Fibroblast of skin of back (primary cell): ENCODE measurements at places on chromosomes 16 and 17.

GRCh38 chr17:40014375-40014980, 762 bp upstream of the CSF3 start:
- DNase-seq = no peak

GRCh38 chr17:72950242-72950931, 142.1 kb downstream of the SLC39A11 start:
- no peak for DNase-seq

GRCh38 chr17:1256699-1257098, 13.5 kb upstream of the BHLHA9 start:
- DNase-seq = no peak

DNA sequence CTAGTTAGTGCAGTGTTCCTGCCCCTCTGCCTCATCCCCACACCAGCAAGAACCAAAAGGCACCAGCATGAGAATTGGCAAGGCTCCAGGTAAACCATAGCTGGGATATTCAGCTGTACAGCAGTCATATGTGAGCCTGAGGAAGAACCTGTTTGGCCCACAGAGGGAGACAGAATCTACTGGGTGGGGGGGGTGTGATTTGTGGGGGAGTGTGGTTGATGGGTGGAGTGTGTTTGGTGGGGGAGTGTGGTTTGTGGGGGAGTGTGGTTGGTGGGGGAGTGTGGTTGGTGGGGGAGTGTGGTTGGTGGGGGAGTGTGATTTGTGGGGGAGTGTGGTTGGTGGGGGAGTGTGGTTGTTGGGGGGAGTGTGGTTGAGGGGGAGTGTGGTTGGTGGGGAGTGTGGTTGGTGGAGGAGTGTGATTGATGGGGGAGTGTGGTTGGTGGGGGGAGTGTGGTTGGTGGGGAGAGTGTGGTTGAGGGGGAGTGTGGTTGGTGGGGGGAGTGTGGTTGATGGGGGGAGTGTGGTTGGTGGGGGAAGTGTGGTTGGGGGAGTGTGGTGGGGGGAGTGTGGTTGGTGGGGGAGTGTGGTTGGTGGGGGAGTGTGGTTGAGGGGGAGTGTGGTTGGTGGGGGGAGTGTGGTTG, 19.5 kb downstream of the MINK1 start:
- DNase-seq = peak; percentile 73

DNA sequence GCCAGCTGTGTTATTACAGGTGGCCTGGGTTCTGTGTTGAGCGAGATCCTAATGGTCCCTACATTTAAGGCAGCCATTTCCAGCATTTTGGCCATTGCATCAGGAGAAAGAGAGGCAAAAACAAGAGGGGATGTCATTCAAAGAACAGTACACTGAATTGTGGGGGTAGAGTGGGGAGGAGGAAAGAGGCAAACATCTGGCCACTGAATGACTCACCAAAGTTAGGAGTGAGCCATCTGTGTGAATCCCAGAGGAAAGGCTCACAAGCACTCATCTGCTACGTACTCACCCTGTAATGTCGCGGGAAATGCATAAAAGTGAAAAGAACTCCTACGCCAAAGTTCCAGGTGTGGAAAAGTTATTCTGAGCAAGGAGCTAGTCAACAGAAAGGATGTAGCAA, 16.7 kb downstream of the KRABD2 start:
- DNase-seq = peak; percentile 84

- DNase-seq = no peak
These were observed 1449.7 kb downstream of the CDH8 start for GRCh38 chr16:60586493-60586892.

- no peak for DNase-seq
These were observed 66.7 kb downstream of the RPH3AL start for GRCh38 chr17:285751-286422.

DNA sequence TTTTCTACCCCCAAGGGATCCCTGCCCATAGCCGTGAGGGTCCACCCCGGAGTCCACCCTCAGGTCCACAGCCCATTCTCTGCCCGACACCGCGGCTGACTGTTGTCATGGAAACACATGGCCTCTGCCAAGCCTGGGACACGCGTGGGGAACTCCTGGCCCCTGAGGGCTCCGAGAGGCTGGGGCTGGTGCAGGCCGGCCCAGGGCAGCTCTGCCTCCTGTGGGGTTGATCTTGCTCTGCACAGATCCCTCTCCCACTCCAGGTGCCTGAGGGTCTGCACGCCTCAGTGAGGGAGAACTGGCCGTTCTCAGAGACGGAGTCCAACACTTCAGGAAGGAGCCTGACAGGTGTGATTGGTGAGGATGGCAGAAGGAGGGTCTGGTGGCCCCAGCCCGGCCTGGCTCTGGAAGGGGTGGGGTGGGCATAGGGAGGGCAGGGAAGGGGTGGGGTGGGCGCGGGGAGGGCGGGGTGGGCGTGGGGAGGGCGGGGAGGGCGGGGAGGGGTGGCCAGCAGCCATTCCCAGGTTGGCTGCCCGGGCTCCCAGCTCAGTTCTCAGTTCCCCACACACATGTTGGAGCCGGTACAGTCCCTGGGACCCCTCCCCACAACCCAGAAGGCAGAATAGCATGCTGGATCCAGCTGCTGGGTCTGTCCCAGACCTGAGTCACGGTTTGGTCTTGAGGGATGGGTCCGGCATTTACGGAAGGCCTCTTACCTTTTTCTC, 6.4 kb downstream of the MRPL28 start:
- no peak for DNase-seq

GRCh38 chr17:31389657-31390381, 1.7 kb upstream of the RAB11FIP4 start:
- no peak for DNase-seq

DNA sequence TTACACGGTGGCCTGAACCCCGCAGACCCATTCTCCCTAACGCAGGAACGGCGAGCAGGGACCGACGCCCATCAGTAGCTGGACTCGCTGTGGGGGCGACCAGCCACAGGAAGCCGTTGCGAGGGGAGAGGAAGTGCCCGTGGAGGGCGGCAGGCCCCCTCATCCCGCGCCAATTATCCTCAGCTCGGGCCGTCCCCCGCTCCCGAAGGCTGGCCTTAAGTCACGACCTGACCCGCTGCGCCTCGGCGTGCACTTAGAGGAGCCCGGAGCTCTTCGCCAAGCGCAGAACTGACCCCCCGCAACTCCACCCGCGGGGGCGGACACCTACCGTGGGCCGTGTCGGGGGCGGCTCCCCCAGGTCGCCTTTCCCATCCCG, 401 bp downstream of the ARL16 start:
- no peak for DNase-seq

GRCh38 chr17:43733956-43734355, 24.6 kb downstream of the SOST start:
- no peak for DNase-seq

DNA sequence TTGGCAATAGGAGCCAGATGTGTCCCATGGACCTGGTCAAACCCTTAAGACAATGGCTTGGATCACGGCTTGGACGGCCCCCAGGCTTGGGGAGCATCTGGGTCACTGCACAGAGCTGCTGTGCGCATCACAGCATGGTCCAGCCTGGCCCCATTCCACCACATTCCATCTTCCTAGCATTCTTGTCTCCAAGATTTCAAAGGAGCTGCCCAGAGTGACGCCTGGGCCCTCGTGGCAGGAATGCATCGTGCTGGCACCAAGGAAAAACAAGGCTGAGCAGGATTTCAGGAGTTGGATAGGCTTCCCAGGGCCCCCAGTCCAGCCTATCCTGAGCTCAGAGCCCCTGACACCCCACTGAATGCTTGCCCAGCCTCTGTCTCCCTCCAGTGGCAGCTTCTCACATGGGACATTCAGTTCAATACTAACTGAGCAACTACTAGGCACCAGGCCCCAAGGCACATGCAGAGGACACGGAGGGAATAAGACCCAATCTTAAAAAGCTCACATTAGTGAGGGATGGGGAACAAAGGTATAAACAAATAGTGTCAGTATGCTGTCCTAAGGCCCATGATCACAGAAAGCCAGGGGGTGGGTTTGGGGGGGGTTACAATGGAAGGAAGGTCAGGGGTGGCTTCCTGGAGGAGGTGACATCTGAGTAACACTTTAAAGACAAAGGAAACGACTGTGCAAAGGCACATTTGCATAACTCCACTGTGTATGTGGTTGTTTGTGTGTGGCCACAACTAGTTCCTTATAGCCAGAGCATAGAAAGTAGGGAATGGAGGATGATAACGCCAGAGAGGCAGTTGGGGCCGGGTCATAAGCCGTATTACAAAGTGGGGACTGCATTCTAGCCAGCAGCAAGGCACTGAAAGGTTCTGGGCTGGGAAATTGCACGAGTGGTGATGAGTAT, 34.1 kb downstream of the TK2 start:
- peak; percentile 74 for DNase-seq

DNA sequence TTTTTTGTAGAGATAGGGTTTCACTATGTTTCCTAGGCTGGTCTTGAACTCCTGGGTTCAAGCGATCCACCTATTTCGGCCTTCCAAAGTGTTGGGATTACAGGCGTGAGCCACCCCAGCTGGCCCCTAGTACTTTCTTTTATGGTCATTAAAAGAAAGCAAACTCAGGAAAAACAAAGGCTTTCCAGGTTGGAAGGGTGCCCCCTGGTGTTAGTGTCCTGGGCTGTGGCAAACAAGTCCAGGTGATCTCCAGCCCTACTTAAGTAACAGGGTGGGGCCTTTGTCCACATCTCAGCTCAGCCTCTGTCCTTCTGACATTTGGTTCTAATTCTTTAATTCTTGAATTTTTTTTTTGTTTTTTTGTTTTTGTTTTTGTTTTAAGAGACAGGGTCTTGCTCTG, 6.9 kb downstream of the IGFBP4 start:
- no peak for DNase-seq

GRCh38 chr17:28777178-28777577, 33.4 kb downstream of the TRAF4 start:
- DNase-seq = no peak

DNA sequence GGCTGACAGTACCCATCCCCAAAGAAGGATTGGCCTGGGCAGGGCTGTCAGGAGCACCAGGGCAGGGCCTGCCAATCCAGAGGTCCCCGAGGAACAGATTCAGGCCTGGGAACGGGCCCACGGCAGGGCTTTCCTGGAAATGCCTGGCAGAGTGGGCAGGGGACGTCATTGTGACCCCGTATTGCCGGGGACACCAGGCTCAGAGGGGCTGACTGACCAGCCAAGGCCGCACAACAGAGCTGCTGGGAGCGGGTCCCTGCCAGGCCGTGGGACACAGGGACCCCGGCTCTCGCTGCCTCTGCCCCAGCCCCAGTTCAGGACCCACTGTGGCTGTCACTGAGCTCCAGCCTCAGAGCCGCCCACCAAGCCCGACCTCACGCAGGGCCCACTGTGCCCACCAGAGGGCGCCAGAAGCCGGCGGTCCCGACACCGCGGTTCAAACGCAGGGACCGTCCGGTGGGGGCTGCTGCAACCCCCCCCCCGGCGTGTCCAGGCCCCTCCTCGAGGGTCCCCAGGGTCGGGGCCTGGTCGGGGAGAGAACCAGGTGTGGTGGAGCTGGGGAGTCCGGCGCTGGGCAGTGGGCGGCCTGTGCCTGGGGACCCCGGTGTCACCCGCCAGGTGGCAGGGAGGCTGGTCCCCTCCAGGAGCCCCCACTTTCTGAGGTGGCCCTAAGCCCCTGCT, 15.2 kb upstream of the SSTR5 start:
- peak; percentile 5 for DNase-seq

GRCh38 chr16:78607465-78607864, 508.0 kb downstream of the WWOX start:
- DNase-seq = no peak

GRCh38 chr17:2406271-2406902, 5.5 kb upstream of the MNT start:
- DNase-seq = no peak

DNA sequence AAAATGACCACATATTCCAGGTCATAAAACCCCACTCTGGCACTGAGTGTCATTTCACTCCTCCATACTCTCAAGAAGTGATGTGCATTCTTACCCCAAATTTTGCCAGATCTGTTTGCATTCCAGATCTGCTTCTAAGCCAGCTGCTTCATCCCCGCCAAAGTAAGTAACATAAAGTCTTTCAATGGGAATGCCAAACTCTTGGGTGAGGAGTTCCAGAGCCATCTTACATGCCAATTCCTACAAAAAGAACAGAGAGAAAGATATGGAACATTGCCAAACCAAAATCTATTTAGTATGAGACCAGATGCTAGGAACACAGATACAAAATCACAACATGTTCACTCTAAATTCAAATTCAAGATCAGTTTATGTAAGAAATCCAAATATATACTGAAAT, 12.9 kb downstream of the AARS1 start:
- DNase-seq = no peak

- DNase-seq = peak; percentile 19
These were observed 29.8 kb upstream of the C1QL1 start for GRCh38 chr17:44997733-44998520.

DNA sequence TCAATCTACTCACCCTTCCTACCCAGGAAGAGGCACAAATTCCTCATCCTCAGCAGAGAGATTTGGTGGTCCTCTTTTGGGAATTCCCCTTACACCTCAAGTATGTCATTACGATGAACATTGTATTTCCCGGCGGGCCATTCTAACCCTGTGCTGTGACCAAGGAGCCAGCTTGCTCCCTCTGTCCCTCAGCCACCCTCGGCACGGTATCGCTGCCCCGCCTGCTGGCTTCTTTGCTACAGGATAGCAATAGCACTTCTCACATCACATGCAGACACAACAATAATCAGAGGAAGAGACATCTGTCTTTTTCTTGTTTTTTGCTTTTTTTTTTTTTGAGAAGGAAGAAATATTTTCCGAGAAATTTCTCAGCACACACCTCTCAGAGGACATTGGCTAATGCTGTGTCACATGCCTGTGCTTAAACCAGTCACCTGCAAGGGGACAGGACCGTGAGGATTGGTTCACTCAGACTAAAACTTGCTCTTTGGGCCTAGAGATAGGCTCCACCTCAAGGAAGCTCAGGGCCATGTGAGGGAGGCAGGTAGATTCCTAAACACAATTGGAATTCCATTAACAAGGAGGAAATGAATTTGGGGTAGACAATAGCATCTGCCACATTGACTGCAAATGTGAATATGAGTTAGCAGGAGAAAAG, 41.2 kb downstream of the TMC5 start:
- DNase-seq = no peak

DNA sequence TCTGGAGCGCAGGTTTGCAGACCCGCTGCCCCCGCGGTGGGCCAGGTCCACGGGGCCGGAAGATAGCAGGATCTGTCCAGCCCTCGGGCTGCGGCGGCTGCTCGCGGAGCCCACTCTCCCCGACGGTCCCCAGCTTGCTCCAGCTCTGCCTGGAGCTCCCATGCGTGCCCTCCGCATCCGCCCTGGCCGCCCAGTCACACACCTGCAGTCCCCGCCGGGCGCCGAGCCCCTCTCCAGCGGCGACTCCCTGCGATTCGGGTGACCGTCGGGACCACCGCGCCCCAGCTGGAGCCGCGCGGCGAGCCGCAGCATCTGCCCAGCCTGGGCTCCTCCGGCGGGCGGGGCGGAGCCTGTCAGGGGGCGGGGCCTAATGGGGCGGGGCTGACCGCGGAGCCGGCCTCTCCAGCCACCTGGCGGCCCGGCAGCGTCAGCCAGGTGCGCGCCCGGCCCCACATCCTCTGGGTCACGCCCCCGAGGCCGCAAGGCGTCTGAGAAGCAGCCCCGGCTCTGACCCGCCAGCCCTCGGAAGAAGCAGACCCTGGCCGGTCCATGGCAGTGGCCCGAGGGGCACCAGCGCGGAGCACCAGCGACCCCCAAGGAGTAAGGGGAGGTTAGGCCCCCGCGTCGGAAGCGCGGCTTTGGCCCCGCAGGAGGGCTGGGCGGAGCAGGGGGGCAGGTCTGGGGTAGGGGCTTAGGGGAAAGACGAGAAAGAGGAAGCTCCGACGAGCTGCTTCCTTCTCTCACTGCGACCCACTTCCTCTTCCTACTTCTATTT, at the start of gene PIK3R5:
Gene PIK3R5 (minus strand): TSS at position 314 of the 775 bp plus-strand sequence. CDS start 54,213 bp downstream, outside the sequence.
- DNase-seq = no peak

- peak; percentile 95 for DNase-seq
These were observed 8.9 kb downstream of the NHERF2 start for GRCh38 chr16:2035431-2036199.

GRCh38 chr17:9696279-9697044, 51.1 kb downstream of the USP43 start:
- DNase-seq = no peak
